ENCODE measurements at places on chromosomes 11 and 22. TPM values are rescaled to one million over a fixed set of nuclear protein-coding genes. Genes with fewer than 3 reads are reported as not detected.

- no peak for DNase-seq
Measured at GRCh38 chr22:35695202-35695601, 22.5 kb upstream of the APOL5 start.

- DNase-seq = no peak
Measured at GRCh38 chr11:115154355-115154736, 349.9 kb downstream of the CADM1 start.

GRCh38 chr11:131888230-131888855 is 517.9 kb downstream of the NTM start:
- peak; percentile 83 for DNase-seq

DNA sequence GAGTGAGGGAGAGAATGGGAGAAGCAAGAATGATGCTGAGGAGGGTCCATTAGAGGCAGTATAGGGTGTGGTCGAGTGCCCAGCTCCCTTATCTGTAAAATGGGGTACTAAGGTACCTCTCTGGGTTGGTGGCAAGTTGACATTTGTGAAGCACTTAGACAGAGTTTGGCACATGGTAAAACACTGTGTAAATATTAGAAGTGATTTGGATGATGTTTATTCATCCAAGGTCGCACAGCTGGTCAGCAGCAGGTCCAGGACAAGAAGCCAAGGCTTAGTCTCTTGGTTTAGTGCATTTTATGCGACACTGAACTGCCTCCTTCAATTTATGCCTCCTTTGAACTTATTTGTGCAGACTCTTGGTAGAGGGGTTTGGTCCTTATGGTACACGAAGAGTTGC is 19.4 kb downstream of the KREMEN1 start:
- DNase-seq = no peak

DNA sequence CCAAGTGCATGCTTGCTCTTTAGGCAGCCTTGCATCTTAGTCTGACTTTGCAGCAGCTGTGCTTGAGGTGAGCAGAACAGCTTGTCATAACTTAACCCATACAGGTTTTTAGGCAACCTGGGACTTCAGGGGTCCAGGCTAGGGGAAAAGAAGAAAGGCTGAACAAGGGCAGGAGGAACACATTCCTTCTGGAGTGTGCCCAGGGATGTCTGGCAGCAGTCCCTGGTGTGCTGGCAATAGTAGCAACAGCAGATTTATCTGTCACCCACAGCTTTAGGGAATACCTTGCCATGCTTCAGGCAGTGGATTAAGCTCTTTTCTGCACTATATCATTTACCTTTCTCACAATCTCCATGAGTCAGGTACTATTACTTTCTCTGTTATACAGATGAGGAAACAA is 513.0 kb downstream of the RAB38 start:
- DNase-seq = no peak

GRCh38 chr11:119512369-119512768 is 89.4 kb upstream of the THY1 start:
- DNase-seq = no peak

DNA sequence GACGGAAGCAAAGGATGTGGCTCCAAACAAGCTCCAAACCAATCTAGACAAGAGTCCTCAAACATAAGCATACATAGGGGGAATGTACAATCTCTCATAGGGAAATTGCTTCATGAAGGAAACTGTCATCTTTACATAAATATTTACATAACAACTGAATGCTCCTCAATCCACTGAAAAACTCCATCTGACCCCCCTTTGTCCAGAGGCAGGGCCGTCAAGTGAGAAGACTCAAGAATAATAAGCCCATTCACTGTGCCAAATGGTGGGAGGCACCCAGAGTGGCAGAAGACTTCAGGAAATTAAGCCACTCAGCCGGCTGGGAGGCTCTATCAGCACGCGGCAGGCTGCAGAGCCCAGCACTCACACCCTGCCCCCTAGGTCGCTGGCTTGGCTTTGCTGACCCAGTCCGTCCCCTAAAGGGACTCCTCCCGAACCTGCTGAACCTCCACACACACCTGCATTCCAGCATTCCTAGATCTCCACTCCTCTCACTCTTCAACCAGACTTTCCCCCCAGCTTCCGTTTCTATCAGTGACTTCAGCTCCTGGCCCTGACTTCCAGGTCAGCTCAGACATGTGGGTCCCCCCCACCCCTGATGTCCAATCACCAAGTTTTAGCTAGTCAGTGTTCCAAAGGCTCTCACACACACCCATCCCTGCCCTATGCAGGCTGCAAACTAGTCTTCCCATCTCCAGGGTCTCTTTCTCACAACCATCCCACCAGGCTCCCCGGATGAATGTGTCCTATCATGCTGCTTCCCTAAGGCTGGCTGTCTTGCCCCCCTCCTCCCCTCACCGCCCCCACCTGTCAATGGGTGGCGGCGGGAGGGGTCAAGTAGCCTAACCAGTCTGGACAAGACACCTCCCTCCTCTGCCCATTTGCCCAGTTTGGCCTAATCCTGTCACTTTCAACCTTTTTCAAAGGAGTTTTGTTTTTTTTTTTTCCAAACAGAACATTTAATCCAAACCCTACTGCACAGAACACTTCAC is 11.3 kb downstream of the VPS37C start:
- no peak for DNase-seq

GRCh38 chr11:77519847-77520246 is 46.0 kb upstream of the PAK1 start:
- no peak for DNase-seq

GRCh38 chr11:103078710-103079109 is 13.2 kb downstream of the DCUN1D5 start:
- DNase-seq = no peak

GRCh38 chr11:128046213-128046612 is 541.1 kb downstream of the ETS1 start:
- DNase-seq = no peak

DNA sequence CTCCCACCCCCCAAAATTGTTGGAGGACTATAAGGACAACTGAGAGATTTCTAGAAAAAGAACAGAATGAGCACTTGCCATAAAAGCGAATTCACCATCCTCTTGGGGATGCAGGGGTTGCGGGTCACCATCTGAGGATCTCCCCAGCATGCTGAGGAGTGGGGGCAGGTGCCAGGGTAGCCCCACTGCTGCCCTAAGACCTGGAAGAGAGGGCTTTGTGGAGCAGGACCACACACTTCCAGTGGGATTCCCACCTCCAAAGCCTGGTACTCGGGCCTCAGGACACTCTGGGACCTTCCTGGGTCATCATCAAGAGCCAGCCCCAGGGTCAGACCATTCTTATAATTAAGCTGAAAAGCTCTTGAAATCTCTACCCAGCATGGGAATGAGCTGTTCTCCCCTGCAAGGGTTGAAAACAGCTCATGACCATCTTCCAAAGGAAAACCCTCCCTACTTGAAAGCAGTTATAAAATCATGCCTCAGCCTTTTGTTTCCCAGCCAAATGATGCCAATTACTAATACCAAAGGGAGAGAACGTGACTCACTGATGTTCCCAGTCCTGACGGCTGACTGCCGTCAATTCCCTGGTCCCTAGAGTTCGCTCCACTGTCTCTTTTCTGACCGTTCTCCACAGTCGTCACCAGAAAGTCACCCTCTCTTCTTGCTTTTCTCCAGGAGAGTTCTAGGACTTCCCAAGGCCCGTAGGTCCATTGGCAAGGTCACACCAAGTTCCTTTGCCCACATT is 76.8 kb upstream of the CREB3L1 start:
- no peak for DNase-seq

- DNase-seq = no peak
Measured at GRCh38 chr22:41338614-41339212, 37.4 kb downstream of the ZC3H7B start.

DNA sequence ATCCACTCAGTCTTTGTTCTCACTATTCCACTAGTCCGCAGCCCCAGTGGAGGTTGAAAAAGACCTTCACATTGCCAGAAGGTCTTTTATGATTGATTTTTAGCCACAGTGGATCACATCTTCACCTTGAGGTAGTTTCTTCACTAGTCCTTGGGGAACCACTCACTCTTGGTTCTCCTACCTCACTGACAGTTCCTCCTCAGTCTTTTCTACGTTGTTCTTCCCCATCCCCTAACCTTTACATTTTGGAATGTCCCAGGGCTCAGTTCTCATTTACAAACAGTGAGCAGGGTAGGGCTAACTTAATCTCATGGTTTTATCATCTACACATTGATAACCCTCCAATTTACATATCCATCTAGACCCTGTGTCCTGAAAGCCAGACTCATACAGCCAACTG is 316.4 kb upstream of the SORL1-AS1 start:
- DNase-seq = no peak

DNA sequence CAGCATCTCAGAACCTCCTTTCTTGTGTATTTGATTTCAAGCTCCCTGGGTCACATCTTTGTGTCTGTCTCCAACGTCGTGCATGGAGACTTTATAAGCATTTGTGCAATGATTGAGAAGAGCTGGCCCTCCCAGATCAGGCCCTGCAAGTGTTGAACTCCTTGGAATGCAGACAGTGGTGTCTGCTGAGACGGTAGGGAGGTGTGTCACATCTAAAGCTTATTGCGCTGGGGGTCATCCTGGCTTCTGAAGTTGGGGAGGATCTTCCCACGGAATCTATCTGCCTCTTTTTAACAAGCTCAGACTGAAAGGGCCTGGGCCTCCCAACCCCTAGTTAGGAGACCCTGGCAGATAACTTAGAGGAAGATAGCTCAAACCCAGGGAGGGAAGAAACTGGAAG is 6.7 kb downstream of the APLNR start:
- no peak for DNase-seq

GRCh38 chr11:13119361-13119760 is 110.2 kb downstream of the RASSF10 start:
- no peak for DNase-seq

DNA sequence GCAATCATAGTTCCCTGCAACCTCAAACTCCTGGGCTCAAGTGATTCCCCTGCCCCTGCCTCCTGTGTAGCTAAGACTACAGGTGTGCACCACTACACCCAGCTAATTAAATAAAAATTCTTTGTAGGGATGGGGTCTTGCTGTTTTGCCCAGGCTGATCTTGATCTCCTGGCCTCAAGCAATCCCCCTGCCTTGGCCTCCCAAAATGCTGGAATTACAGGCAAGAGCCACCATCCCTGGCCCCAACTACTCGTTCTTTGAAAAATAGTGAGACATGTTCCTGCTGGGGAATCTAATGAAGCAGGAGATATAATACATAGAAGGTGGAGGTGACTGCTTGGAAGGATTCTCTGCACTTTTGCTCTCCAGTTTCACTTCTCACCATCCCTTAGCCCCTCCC is 40.1 kb upstream of the RFPL3 start:
- no peak for DNase-seq

DNA sequence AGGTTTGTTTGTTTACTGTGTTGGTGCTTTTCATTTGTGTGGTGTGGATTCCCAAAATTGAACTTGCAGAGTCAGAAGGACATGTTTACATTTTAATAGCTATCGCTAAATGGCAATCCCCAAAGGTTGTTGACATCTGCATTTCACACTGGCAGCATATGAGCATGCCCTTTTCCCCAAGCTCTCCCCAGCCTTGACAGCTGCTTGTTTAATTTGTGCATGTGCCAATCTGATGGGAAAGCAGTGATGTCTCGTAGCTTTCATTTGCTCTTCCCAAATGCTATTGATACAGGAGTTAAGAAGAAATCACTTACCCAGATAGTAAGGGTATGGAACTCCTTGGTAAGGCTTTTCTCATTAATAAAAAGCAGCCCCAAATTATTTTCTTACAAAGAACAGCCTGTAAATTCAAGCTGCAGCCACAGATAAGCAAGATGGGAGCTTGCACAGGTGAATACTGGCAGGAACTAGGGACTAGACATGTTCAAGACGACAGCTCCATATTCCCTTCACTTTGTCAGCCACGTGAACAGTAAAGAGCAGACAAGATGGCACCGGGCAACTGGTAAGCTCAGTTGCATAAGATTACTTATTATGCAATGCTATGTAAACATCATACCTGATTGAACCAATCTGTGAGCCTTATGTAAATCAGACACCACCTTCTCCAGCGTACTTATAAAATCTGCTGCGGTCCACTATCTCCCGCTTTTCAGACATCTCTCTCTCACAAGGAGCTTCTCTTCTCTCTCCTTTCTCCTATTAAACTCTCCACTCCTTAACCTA is 87.4 kb downstream of the IGLL5 start:
- DNase-seq = no peak

DNA sequence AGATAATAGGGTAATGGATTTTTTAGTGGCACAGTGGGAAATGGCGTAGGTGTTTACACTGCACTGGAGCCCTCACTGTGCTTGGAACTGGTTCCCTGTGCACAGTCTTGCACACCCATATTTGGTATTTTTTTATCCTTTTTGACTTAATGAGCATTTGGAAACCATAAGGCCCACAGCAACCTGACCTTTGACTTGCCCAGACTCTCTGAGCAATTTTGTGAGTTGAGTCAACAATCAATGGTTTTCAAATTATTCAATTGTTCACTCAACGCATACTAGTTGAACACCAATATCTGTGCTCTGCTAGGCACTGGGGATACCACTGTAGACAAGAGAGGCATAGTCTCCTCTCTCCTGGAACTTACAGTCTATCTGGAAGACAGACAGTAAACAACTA is 14.3 kb downstream of the CD44 start:
- DNase-seq = no peak

The NOX4 gene
- total RNA-seq = 1.4 TPM

The EMID1 gene
- total RNA-seq = 3.0 TPM

The LRRC56 gene
- total RNA-seq = 0.18 TPM

The PIWIL4 gene
- not detected for total RNA-seq

The NRGN gene
- total RNA-seq = 7.1 TPM

The METTL15 gene
- 14.8 TPM for total RNA-seq

The MS4A1 gene
- not detected for total RNA-seq

The TOM1 gene
- 49.1 TPM for total RNA-seq
